ENCODE measurements at places on chromosomes 7 and 10. TPM values are rescaled to one million over a fixed set of nuclear protein-coding genes. Genes with fewer than 3 reads are reported as not detected.

Gene GPR15LG
- not detected for polyA plus RNA-seq

Gene PAX4
- polyA plus RNA-seq, result not detected

Gene DPYSL4
- polyA plus RNA-seq, result 21.8 TPM

Gene NME8
- polyA plus RNA-seq, result not detected

DNA sequence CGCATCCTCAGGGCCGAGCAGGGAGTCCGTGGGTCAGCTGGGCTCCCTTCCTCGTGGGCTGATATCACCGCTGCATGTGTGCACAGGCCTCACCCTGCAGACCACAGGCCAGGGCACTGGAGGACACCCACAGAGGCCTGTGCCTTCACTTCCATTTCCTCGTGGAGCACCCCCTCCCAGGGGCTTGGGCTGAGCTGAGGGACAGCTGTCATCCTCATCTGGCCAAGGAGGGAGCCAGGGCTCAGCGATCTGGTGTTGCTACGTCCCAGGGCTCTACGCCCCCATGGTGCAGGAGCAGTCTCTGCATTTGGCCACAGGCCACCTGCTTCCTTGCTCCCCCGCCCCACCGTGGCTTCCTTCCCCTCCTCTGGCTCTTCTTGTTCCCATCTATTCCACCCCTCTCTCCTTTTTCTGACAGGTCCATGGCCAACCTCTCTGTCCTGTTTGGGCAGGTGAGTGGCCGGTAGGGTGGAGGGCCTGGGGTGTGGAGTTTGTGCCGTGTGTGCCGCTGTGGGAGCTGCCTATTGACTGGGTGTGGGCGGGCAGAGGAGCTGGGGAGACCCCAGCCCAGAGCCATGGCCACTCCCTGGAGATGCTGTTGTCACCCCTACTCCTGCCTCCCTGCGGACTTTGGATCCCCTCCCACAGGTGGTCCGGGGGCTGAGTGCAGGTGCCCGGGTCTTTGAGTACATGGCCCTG, 8.3 kb upstream of the ASIC3 start:
- H3K27ac ChIP-seq, result peak overlapping the region; percentile 98
- no peak overlapping the region for H3K4me3 ChIP-seq
- peak; percentile 59 for DNase-seq
- H3K27me3 ChIP-seq, result no peaks in the 10 kb centered on the region
- peaks cover 30% of the 10 kb centered on the region for H3K4me1 ChIP-seq

- peak; percentile 29 for DNase-seq
- no peaks in the 10 kb centered on the region for H3K27me3 ChIP-seq
- no peak overlapping the region for H3K27ac ChIP-seq
Measured at GRCh38 chr7:95718577-95719410, 53.6 kb upstream of the DYNC1I1 start.

GRCh38 chr10:86868353-86868752, 89.1 kb downstream of the MMRN2 start:
- H3K36me3 ChIP-seq, result no peaks in the 10 kb centered on the region
- H3K4me3 ChIP-seq, result peak overlapping the region; percentile 43
- H3K27ac ChIP-seq, result peak overlapping the region; percentile 76

GRCh38 chr10:86753051-86753450, 3.4 kb upstream of the BMPR1A start:
- DNase-seq, result no peak
- H3K4me1 ChIP-seq, result peaks cover 16% of the 10 kb centered on the region
- no peak overlapping the region for H3K4me3 ChIP-seq
- no peaks in the 10 kb centered on the region for H3K36me3 ChIP-seq
- H3K27ac ChIP-seq, result no peak overlapping the region
- H3K27me3 ChIP-seq, result no peaks in the 10 kb centered on the region

- peaks cover 9% of the 10 kb centered on the region for H3K4me1 ChIP-seq
- DNase-seq, result no peak
- H3K27ac ChIP-seq, result no peak overlapping the region
- H3K27me3 ChIP-seq, result no peaks in the 10 kb centered on the region
Measured at GRCh38 chr7:92720604-92721350, 115.6 kb downstream of the CDK6 start.

DNA sequence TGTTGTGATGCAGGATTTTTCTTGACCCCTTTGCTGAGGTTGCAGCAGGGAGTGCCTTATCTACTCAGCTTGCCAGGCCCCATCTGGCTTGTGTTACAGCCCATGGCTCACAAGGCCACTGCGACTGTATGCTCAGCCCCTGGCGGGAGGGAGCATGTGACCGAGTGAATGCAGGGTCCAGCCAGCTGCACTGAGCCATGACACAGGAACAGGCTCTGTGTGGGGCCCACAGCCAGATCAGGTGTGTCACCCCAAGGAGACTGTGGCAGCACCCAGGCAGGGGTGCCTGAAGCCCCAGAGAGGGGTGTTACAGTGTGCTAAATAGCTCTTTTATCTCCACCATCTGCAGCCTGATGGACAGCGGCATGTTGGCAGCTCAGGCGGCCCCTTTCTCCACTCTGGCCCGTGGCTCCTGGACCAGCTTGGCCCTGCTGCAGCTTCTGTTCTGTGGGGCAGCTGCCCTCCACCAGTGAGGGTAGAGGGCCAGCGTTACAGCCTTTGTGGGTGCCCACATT, 2.6 kb upstream of the PCBD1 start:
- no peaks in the 10 kb centered on the region for H3K36me3 ChIP-seq
- no peak overlapping the region for H3K4me3 ChIP-seq
- H3K27me3 ChIP-seq, result no peaks in the 10 kb centered on the region
- peaks cover 43% of the 10 kb centered on the region for H3K4me1 ChIP-seq
- DNase-seq, result peak; percentile 88

- H3K27me3 ChIP-seq, result no peaks in the 10 kb centered on the region
- no peak for DNase-seq
- H3K4me1 ChIP-seq, result peaks cover 5% of the 10 kb centered on the region
- no peak overlapping the region for H3K27ac ChIP-seq
- no peak overlapping the region for H3K4me3 ChIP-seq
Measured at GRCh38 chr10:60367901-60368300, 21.8 kb downstream of the ANK3 start.

- H3K4me3 ChIP-seq, result no peak overlapping the region
- H3K27me3 ChIP-seq, result no peaks in the 10 kb centered on the region
- H3K4me1 ChIP-seq, result peaks cover 11% of the 10 kb centered on the region
- H3K27ac ChIP-seq, result no peak overlapping the region
- DNase-seq, result no peak
Measured at GRCh38 chr7:138885383-138886147, 87.6 kb upstream of the ATP6V0A4 start.
